Head of caudate nucleus (tissue), 42 donors: ENCODE measurements at places on chromosomes 1 and 21.

GRCh38 chr1:36106269-36106668 is 17.6 kb downstream of the ADPRS start:
- no peak for DNase-seq

GRCh38 chr1:228085287-228085951 is 2.9 kb downstream of the ARF1 start:
- DNase-seq, result no peak

DNA sequence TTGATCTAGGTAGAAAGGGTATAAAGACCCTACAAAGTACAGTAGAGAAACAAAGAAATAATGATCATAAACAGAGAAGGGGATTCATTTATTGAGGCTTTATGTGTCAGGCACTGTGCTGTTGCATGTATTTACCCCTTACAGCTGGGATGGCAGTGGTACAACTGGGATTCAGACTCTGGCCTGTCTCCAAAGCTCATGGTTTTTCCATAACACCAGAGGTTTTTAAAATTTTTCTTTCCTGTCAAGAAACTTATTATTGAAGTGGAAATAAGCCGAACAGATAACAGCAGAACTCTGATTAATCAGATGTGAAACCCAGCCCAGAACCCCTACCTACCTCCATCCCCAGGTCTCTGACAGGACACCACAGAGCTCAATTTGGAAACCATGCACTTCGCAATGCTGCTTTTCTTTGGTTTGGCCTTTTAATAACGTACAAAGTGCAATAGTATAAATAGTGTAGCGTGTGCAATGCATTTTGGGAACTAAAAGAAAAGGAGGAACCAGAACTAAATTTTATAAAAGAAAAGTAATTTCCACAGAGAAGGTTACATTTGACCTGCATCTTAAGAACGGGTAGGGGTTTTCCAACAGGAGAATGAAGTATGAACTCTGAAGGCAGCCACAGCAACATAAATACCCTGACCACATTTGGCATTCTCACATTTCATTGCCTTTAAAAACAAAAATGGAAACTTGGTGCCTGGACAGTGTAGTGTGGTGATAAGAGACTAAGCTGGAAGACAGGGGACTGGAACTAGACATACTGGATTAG is 92.0 kb upstream of the S1PR1 start:
- DNase-seq, result no peak

DNA sequence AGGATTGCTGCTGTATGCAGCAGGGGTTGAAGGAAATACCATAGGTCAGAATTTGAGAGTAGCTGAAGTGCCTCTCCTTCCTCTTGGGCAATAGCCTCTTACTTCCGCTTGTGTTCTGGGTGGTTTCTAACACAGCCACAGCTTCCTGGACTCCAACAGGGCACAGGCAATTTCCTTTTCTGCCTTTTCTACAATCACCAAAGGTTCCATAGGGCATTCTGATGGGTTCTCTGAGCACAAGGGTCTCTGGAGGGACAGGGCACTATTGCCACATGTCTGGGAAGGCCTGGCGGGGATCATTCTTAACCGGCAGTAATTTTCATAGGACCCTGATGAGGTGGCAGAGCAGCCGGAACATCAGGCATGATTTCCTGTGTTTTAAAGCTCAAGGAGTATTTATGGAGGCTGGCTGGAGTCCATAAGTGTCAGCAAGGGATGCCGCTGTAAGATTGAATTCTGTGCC is 5.5 kb upstream of the AGTRAP start:
- no peak for DNase-seq

GRCh38 chr1:167298325-167298724 is 77.6 kb downstream of the POU2F1 start:
- DNase-seq, result no peak

DNA sequence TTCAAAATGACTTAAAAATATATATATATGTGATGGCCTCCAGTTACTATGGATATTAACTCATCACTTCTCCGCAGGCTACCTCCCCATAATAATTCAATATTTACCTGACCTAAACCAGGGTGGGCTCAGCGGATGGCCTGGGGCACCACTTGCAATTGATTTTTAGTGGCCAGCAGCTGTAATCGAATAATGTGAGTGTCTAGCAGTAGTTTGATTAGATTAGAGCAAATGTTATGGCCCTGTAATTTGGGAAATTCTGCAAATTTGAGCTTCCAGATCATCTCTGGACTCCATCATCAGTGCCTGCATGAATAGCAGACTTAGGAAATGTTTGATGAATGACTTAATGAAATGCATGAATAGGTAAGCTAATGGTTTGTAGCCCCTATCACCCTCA is 14.7 kb downstream of the SUSD4 start:
- DNase-seq, result no peak

GRCh38 chr1:72662918-72663317 is 380.6 kb upstream of the NEGR1 start:
- DNase-seq, result no peak

GRCh38 chr21:45611296-45611695 is 32.2 kb upstream of the PCBP3 start:
- DNase-seq, result no peak

DNA sequence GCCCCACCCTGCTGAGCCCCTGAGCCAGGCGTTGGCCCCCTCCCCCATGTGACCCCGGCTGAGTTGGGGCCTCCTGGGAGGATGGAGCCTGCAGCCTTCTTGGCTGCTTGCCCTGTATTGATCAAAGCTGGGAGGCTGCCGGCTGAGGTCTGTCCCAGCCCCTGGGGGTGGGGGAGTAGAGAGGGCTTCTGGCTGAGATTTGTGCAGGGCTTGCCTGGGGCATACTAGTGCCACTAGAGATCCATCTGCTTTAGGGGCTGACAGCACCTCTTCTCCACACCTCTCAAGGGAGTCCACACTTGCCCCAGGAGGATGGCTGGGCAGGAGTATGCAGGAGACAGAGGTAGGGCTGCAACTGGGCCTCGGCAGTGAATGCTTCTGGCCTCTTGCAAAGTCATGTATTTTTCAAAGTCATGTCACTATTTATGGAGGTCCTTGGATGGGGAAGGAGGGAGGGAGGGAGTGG is 53.6 kb upstream of the SSBP3 start:
- no peak for DNase-seq

DNA sequence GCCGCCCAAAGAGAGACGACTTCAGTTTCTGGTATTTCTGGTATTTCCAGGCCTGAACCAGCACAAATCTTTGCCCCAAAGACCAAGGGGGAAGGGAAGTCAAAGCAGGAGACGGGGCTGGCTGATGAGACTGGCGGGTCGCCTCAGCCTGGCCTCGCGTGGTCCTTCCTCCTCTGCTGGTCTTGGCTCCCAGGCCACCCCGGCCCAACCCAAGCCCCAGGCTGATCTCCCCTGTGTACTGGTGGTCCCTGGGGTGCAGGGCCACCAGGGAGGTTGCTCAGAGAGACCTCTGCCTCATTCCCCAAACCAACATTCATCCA is 19.9 kb downstream of the WNT4 start:
- DNase-seq, result no peak

DNA sequence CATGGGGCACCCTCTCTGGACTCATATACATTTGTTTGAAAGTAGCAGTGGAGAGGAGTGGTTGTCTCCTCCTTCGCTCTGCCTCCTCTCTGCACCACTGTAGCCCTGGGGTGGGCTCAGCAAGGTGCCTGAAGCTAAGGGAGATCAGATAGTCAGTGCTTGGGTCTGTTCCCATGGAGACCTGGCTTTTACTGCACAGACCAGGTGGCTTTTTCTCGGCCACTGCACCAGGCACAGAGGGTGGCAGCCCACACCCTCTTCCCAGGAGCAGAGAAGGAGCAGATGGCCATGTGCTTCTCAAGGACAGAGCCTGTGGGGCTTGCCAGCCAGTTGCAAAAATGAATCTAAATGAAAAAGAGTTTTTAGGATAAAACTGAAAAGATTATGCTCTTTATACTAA is 123.4 kb upstream of the KCNK1 start:
- DNase-seq, result no peak

- no peak for DNase-seq
These were observed 26.3 kb downstream of the ZMYM4 start for GRCh38 chr1:35294809-35295208.

GRCh38 chr1:25064465-25065240 is 134.6 kb upstream of the RUNX3 start:
- DNase-seq, result no peak

DNA sequence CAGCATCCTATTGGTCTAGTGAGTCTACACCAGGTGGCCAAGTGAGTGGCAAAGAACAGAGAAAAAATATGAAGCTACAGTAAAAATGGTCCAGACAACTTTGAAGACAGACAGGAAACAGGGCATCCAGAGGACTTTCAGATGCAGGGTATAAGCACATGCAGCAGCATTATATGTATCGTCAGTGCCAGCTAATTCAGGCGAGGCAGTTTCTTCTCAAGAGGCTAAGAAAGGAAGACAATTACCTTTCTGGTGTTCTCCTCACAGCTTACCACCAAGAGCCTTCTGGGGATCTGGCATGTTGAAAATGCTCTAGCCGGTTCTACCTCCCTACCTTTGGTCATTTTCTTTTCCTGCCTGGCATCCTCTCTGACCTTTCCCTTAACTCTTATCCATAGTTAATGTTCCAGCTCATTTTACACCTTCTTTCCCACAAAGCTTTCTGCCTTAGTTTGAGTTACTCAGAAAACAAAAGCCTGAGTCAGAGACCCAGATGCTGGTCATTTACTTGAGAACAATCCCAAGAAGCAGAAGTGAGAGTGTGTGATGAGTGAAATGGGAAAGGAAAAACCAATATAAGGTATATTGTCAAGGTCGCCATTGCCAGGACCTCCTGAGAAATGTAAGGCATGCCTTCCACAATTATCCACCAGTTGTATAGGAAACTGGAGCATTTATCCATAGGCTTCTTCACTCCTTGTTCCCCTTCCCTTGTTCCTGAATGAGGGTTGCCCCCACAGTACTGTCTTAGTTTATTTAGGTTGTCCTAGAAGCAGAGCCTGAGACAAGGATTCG is 444.1 kb downstream of the PLPP3 start:
- no peak for DNase-seq

GRCh38 chr1:59113876-59114457 is 182.9 kb upstream of the FGGY start:
- no peak for DNase-seq

- DNase-seq, result no peak
These were observed 6.2 kb downstream of the EDN2 start for GRCh38 chr1:41478118-41478748.

DNA sequence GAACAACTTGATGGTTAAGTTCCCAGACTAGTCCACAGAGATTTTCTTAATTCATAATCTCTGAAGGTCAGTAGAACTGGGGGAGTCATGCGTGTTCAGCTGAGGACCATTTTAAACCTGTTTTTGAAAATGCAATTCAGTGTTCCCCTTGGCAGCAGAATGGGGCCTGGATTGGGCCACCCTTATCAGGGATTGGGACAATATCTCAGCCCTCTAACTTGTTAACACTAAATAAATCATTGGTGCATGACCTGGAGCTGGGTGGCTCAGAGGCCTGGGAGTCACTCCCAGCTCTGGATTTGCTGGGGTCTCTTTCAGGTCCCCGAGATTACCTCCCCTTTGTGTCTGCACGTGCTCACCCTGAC is 55.3 kb downstream of the MRPS6 start:
- DNase-seq, result no peak

GRCh38 chr1:166164995-166165660 is 1.7 kb downstream of the FAM78B start:
- peak; percentile 17 for DNase-seq

GRCh38 chr21:39866093-39866492 is 1.1 kb upstream of the PCP4 start:
- DNase-seq, result no peak

DNA sequence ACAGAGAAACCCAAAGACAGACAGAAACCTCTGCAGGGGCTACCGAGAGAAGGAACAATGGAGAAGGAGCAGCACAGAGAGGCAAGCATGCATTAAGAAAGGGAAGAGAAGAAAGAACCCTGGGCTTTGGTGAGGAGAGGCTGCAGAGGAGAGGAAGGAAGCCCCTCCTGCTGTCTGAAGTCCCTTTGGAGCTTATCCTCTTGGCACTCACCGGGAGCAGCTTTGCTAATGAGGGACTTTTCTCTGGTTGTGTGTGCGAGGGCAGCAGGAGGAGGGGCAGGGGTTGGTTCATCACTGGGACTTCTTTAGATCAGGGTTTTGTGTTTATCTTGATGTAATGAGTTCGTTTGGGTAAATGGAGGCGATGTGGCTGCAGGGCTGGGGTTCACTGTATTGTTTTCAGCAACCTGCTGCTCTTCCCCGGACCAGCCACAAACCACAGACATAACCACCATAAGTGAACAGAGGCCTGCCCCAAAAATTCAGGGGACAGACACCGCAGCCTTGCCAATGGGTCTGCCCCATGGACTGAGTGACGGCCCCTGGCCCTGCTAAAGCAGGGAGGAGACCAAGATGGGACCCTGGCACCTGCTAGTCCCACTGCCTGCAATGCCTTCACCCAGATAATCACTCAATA is 100.6 kb downstream of the KCND3 start:
- no peak for DNase-seq

DNA sequence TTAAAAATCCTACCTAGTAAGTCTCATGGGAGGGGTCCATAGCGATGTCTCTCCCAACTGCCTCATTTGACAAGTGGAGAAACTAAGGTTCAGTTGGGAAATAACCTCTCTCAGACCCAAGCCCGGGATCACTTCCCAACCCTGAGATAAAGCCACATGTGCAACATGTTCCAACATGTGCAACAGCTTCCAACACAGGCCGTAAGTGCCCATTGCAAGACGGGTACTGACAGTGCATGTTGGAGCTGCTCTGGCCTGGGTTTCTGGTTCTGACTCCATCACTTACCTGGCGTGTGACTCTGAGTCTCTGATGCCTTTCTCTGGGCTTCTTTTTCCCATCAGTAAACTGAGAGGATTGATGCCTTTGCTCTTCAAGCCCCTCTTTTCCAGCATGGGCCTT is 38.0 kb upstream of the FOXO6 start:
- no peak for DNase-seq

DNA sequence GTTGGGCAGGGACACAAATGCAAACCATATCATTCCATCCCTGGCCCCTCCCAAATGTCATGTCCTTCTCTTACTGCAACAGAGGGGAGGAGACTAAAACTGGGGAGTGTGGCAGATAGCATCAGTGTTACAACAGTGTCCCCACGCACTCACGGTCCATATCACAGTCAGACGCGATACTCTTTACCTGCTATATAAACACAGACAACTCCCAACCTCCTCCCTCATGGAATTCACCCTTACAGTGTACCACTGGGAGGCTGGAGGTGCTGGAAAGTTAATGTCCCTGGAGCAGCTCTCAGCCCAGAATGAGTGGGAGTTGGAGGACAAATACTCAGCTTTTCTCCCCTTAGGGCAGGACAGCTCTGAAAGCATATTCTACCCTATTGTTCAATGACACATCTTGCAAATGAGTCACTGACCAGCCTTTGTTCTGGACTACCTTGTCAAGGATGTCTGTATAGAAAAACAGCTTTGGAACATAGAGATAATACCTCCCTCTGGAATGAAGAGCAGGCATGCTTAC is 445.9 kb downstream of the SETD4 start:
- DNase-seq, result no peak

GRCh38 chr1:28056129-28056925 is 32.1 kb downstream of the EYA3 start:
- DNase-seq, result no peak

GRCh38 chr21:41956926-41957729 is 3.3 kb upstream of the C2CD2 start:
- no peak for DNase-seq
